ENCODE measurements at places on chromosomes 12 and 14.

- peak; percentile 20 for DNase-seq
Measured at GRCh38 chr12:51262758-51263177, 7.4 kb downstream of the SMAGP start.

DNA sequence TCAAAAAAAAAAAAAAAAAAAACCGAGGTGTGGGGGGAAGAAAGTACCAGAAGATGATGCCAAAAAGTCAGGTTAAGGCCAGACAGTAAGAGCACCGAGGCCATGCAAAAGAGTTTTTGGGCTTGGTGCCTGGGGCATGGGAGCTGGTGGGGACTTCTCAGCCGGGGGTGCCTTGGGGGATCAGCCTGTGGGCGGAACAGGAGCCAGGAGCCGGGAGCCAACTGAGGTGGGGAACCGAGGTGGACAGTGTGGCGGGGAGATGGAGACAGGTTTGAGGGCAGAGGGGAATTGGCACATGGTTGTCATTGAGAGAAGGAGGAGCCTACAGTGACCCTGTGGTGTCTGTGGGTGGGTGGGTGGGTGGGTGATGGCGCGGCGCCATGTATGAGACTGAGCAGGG, 33.2 kb downstream of the TSPAN11 start:
- DNase-seq, result no peak

DNA sequence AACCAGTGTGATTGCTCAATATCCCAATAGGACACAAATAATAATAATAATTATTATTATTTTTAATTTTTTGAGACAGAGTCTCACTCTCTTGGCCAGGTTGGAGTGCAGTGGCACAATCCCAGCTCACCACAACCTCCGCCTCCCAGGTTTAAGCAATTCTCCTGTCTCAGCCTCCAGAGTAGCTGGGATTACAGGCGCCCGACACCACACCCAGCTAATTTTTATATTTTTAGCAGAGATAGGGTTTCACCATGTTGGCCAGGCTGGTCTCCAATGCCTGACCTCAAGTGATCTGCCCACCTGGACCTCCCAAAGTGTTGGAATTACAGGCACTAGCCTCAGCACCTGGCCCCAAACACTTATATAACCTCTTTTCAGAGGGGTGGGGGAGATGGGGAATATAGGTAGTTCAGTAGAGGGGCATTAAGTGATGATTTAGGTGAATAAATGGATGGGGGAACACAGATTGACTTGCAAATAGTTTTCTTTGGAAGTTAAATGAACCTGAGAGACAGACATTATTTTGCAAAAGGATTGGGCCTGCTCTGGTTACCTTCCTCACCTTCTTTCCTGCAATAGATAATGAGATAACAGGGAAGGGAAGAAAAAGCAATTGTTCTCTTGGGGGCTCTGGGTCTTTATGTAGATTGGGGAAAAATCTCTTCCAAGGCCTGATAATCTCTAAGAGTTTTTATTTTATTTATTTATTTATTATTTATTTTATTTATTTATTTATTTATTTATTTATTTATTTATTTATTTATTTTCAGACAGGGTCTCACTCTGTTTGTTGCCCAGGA, 57.7 kb downstream of the RESF1 start:
- no peak for DNase-seq

DNA sequence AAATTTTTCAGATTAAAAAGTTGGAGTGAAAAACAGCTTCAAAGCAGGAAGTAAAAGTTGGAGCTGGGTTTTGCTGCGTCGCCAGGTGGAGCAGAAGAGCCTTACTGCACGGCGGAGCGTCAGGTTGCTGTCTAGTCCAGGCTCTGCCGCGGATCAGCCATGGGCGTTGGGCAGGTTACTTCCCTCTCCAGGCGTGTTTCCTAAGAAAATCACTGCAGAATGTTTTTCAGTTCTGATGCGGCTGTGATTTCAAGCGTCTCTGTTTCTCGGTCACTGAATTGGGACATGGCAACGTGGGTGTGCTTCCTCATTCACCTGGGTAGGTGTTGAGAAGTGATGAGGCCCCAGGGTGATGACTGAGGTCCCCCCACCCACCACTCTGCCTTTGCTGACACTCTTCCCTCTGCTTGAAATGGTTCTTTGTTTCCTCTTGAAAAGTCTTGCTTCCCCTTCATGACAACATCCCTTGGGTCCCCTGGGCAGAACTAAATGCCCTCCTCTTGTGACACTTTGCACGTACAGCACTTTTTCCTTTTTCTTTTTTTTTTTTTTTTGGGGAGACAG, 7.6 kb downstream of the EVL start:
- no peak for DNase-seq
